ENCODE measurements at places on chromosomes 13 and 19. TPM values are rescaled to one million over a fixed set of nuclear protein-coding genes. Genes with fewer than 3 reads are reported as not detected.

The LGALS14 gene
- total RNA-seq, result not detected

GRCh38 chr13:67421475-67421874 lies 191.3 kb upstream of the PCDH9 start:
- DNase-seq, result no peak
- H3K27me3 ChIP-seq, result no peaks in the 10 kb centered on the region
- no peaks in the 10 kb centered on the region for H3K36me3 ChIP-seq
- no peak overlapping the region for H3K4me3 ChIP-seq
- no peak overlapping the region for H3K27ac ChIP-seq

GRCh38 chr19:44642377-44642776 lies 1.3 kb upstream of the PVR start:
- no peak overlapping the region for H3K27ac ChIP-seq
- no peak overlapping the region for H3K4me3 ChIP-seq
- no peaks in the 10 kb centered on the region for H3K27me3 ChIP-seq
- H3K4me1 ChIP-seq, result peaks cover 17% of the 10 kb centered on the region

GRCh38 chr19:45451850-45452387 lies 15.9 kb upstream of the FOSB start:
- no peaks in the 10 kb centered on the region for H3K27me3 ChIP-seq
- peak overlapping the region; percentile 91 for H3K27ac ChIP-seq
- H3K4me3 ChIP-seq, result peak overlapping the region; percentile 83
- no peak for DNase-seq

- H3K4me1 ChIP-seq, result peaks cover 16% of the 10 kb centered on the region
- no peak overlapping the region for H3K4me3 ChIP-seq
- peak; percentile 92 for DNase-seq
- no peaks in the 10 kb centered on the region for H3K27me3 ChIP-seq
- peak overlapping the region; percentile 21 for H3K27ac ChIP-seq
Measured at GRCh38 chr19:16397791-16398529, 73.3 kb downstream of the KLF2 start.

DNA sequence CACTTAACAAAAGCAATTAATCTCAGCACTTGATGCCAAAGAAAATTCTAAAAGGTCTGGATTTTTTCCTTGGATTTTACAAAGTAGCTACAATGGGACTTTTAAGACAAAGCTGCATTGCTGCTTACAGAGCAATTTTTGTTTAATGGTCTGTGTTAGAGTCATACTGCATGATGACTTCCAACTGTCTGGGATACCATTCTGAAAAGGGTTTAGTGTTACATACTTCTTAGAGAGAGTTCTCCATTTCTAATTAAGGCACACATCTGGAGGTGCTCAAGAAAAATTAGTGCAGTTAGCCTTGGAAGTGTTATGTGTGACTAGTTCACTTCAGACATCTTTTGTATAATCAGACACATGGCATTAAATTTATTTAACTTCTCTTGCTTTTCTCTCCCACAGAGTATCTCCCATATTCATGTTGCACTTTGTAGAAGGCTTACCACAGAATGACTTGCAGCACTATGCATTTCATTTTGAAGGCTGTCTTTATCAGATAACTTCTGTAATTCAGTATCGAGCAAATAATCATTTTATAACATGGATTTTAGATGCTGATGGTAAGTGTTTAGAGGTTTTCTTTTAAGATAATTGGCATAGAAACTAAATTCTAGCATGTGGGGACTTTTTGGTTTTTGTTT lies 35.1 kb downstream of the USPL1 start:
- peaks cover 69% of the 10 kb centered on the region for H3K36me3 ChIP-seq
- H3K4me1 ChIP-seq, result no peaks in the 10 kb centered on the region
- H3K27ac ChIP-seq, result no peak overlapping the region
- H3K27me3 ChIP-seq, result no peaks in the 10 kb centered on the region
- no peak for DNase-seq
- H3K4me3 ChIP-seq, result no peak overlapping the region

DNA sequence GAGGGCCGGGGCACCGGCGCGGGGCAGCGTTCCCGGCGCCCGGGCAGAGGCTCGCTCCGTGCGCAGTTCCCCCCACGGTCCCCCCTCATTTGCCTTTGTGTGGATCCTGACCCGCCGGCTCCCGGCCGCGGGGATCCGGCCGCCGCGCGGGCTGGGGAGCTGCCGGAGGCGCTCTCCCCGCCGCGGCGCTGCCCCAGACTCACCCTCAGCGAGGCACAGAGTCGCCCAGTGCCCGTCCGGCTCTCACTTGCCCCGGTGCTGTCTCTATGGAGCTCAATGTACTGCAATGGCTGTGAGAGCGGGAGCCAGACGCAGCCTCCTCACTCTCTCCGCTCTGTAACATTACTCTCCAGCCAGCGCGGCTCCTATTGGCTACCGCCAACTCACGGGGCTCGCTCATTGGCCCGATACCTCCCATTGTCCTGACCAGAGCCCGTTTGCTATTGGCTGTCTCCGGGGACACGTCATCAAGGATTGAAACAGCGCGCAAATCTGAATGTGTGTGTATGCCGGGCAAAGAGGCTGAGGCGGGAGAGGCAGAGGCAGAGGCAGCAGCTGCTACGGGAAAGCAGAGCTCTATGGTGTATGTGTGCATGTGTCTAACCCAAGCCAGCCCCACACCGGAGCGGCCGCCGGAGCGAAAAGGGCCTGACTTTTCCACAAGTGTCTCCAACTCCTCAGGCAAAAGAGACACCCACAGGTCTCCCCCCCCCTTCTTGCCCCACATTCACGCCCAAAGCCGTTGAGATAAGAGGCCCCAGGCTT lies at the start of gene HMGB1:
TSS of gene HMGB1 (minus strand) at position 344 of the 765 bp plus-strand sequence. CDS start 2,256 bp downstream, outside the sequence.
- peak within 1 kb of the TSS; percentile 85 for H3K27ac ChIP-seq
- no peaks in the 10 kb centered on the region for H3K27me3 ChIP-seq
- H3K36me3 ChIP-seq, result peaks cover 20% of the 10 kb centered on the region
- H3K4me1 ChIP-seq, result peaks cover 27% of the 10 kb centered on the region

GRCh38 chr19:2683430-2684003 lies 19.0 kb downstream of the GNG7 start:
- H3K4me1 ChIP-seq, result no peaks in the 10 kb centered on the region
- no peak for DNase-seq
- H3K4me3 ChIP-seq, result no peak overlapping the region

The BRSK1 gene
- total RNA-seq, result 1.8 TPM

The PEAK3 gene
- under 0.01 TPM for total RNA-seq

DNA sequence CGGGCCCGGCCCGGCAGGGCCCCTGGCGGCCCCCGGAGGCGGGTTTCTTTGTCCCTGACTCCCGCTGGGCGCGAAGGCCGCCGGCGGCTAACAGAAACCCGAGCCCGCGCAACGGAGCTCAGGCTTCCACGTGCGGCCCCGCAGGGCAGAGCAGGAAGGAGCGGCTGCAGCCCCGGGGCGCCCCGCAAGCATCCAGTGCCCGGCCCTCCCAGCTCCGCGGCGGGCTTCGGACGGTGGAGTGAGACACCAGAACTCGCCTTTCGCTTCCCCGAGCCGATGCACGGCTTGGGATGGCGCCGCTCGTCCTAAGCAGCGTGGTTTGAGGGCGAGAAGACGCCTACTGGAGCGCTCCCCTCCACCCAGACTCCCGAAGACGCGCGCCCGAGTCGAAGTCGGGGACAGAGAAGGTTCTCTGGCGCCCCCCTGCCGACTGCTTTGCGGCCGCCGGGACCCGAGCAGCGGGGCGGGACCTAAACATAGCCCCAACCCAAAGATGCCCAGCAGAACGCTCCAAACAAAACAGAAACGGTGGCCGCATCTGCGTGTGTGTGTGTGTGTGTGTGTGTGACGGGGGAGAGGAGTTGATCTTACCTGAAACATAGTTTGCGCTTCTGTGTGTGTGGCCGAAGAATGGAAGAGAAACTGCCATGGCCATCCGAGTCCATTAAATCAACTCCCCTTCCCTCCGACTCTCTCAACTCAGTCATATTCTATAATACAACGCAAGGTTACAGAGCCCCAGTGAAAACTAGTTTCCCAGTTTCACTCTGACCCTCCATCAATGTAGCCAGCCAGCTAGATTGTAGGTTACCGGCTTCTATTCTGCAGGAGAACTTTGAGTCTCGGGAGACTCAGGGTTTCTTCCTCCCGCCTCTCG lies 629 bp upstream of the FGF9 start:
- no peaks in the 10 kb centered on the region for H3K36me3 ChIP-seq
- H3K27ac ChIP-seq, result no peak overlapping the region
- H3K4me3 ChIP-seq, result peak overlapping the region; percentile 71

Data from osteoblast (primary cell).